ENCODE measurements at places on chromosomes 6 and 20.

DNA sequence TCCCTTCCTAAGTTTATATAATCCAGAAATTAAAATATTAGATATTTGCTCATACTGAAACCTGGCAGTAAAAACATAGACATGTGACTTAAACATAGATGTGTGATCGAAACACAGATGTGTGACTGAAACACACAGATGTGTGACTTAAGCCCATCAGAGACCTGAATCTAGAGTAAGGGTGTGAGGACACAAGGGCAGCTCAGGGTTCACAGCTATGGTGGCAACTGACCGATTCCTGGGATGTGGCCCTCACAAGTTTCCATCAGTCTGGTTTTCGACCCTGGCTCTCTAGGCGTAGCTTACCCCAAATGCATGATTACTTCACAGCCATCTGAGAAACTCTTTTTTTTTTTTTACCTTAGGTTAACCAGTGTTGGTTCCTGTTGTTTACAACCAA is 137.0 kb downstream of the NRN1 start:
- no peak for DNase-seq

GRCh38 chr6:48535582-48536009 is 424.6 kb upstream of the PTCHD4 start:
- peak; percentile 32 for DNase-seq

DNA sequence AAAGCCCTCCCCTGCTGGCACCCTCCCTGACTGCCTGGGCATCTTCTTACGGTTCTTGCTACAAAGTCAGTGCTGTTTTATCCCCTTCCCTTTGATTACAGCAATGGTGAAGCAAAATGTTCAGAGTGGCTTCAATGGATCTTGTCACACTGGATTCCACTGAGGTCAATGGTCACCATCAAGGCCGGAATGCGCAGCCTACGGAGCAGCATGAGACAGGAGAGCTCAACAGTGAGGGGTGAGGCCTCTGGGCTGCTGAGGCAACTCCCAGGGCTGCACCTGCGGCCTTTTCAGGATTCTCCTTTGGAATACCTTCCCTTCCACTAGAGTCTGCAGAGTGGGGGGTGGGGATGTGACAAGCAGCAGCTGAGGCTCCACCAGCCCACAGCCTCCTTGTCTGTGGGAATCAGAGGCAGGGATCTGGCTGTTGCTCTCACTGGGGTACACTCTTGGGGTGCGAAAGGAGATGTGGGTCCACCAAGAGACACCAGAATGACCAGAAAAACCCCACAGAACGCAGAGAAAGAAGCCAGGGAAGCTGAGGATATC is 40.4 kb upstream of the EMILIN3 start:
- no peak for DNase-seq

- DNase-seq = no peak
Measured at GRCh38 chr20:14197097-14197496, 140.3 kb downstream of the FLRT3 start.

DNA sequence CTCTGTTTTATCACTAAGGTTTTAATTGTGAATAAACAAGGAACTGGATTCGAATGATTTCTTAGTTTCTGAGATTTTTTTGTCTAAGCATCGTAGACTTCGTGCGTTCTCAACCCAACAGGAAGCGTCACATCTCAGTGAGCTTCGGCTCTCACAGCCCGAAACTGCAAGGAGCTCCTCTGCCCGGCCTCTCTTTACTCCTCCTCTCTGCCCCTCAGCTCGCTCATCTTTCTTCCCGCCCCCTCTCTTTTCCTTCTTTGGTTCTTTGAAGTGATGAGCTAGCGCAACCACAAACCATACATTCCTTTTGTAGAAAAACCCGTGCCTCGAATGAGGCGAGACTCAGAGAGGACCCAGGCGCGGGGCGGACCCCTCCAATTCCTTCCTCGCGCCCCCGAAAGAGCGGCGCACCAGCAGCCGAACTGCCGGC is 480 bp upstream of the NT5E start:
- DNase-seq = no peak

DNA sequence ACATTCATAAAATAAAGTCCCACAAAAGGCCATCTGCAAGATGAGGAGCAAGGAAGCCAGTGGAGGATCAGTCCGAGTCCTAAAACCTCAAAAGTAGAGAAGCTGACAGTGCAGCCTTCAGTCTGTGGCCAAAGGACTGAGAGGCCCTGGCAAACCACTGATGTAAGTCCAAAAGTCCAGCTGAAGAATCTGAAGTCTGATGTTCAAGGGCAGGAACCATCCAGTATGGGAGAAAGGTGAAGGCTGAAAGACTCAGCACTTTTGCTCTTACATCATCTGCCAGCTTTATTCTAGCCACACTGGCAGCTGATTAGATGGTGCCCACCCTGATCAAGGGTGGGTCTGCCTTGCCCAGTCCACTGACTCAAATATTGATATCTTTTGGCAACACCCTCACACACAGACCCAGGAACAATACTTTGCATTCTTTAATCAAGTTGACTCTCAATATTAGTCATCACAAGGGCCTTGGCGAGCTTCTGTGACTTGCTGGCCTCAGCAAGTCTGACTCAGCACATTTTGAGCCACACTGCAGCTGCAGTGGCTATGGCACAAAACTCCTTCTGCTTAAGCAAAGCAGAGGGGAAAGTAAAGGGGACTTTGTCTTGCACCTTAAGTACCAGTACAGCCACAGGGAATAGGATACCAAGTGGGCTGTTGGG is 1370.3 kb upstream of the CITED2 start:
- DNase-seq = no peak

DNA sequence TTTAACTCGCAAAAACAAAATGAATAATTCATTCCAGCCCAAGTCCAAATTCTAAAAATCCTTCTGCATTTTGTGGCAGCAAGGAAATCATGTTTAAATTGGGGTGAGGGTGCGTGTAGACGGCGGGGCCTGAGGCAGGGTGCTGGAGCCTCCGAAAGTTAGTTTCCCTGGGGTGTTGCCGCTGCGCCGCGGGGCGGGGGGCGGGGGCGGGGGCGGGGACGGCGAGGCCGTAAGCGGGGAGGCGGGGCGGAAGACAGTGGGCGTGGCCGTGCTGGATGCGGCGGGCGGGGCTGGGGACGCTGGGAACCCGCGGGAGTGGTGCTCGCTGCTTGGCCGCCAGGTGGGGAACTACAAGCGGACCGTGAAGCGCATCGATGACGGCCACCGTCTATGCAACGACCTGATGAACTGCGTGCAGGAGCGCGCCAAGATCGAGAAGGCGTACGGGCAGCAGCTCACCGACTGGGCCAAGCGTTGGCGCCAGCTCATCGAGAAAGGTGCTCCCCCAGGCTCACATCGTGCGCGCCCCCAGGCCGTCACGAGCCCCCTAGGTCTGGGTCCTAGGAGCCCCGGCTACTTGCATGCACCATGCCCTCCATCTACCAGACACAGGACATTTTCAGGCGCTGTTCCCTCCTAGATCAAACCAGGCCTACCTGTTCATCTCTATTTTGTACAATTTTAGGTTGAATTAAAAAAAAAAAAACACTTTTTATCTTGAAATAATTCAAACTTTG is 29.0 kb downstream of the SPDEF start:
- peak; percentile 90 for DNase-seq

DNA sequence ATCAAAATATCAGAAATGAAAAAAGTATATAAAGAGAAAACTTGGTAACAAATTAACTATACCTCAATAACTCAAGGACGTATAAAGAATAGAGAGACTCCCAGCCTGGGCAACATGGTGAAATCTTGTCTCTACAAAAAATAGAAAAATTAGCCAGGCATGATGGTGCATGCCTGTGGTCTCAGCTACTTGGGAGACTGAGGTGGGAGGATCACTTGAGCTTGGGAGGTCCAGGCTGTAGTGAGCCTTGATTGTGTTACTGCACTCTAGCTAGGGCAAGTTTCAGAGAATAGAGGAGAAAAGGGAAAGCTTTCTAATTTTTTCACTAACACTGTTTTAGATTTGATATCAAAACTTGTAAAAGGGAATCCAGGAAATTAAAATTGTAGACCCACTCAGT is 295.9 kb downstream of the GJA1 start:
- no peak for DNase-seq

DNA sequence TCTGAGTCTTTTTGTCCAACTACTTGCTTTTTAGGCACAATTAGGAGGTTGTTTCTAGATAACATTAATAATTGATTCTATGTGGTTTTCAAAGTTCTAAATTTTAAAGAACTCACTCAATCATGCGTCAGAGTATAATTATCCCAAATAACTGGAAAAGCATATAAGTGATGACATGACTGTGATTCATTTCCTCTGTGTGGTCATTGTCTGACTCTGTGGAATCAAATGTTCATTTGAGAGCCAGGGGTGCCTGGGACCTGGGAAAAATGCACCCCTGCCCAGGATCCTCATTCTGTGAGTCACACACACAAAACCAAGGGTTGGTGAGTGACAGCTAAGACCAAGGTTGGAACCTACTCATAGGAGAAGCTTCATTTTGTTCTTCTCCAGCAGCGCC is 127.1 kb upstream of the MLIP start:
- no peak for DNase-seq

DNA sequence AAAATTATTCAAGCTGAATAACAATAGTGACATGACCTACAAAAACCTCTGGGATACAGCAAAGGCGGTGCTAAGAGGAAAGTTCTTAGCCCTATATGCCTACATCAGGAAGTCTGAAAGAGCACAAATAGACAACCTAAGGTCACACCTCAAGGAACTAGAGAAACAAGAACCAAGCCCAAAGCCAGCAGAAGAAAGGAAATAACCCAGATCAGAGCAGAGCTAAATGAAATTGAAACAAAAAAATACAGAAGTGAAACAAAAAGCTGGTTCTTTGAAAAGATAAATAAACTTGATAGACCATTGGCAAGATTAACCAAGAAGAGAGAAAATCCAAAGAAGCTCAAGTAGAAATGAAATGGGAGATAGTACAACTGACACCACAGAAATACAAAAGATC is 47.6 kb upstream of the NOTCH4 start:
- DNase-seq = no peak

- no peak for DNase-seq
Measured at GRCh38 chr6:128606611-128607010, 86.2 kb upstream of the PTPRK start.

DNA sequence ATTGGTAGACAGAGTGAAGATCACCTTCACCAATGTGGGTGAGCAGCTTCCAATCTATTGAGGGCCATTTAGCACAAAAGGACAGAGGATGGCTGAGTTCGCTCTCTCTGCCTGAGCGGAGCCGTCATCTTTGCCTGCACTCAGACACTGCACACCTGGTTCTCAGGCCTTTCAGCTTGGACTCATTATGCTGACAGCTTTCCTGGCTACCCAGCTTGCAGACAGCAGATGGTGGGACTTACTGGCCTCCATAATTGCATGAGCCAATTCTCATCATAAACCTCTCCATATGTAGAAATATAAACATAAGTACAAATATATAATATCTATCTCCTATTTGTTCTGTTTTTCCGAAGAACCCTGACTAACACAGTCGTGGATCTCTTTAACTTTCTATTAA is 13.7 kb downstream of the TBXT start:
- no peak for DNase-seq

DNA sequence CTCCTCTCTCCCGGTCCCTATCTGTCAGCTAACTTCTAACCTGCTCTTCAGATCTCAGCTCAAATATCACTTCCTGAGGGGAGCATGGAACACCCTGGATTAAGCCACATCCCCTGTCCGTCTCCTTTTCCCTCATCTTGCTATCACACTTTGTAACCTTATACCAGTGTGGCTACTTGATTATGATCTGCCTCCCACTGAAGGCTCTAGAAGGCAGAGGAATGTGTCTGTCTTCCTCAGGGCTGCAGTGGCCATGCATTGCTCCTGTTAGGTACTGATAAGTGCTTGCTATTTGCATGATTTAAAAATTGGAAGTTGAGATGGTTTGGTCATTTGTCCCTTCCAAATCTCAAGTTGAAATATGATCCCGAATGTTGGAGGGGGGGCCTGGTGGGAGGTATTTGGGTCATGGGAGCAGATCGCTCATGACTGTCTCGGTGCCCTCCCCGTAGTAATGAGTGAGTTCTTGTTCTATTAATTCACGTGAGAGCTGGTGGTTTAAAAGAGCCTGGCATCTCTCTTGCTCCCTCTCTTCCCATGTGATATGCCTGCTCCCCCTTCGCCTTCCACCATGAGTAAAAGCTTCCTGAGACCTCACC is 71.4 kb downstream of the PLCB4 start:
- DNase-seq = no peak

DNA sequence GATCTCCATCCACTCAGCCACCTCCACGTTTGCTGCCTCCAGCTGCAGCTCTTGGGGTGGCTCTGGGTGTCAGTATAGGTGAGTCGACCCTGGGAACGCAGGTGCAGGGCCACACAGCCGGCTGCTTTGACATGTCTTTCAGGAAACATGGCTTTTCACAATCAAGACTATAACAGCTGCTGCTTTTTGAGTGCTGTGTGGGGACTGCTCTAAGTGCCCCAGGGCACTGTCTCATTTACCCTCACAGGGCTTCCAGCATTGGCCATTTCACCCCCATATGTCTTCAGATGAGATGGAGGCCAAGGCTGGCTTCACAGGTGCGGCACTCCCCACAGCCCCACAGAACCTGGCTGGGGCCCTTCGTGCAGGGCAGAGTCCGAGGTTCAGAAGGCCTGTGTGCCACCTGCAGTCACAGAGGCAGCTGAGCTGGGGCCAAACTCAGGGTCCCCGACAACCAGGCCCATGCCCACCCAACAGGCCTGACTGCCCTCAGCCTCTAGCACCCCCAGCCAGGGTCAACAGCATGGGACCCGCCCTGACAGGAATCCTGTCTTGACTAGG is 14.9 kb upstream of the CST7 start:
- no peak for DNase-seq

GRCh38 chr6:16277101-16277981 is 39.0 kb downstream of the GMPR start:
- peak; percentile 28 for DNase-seq

- no peak for DNase-seq
Measured at GRCh38 chr20:4973330-4974097, 27.8 kb downstream of the SLC23A2 start.

DNA sequence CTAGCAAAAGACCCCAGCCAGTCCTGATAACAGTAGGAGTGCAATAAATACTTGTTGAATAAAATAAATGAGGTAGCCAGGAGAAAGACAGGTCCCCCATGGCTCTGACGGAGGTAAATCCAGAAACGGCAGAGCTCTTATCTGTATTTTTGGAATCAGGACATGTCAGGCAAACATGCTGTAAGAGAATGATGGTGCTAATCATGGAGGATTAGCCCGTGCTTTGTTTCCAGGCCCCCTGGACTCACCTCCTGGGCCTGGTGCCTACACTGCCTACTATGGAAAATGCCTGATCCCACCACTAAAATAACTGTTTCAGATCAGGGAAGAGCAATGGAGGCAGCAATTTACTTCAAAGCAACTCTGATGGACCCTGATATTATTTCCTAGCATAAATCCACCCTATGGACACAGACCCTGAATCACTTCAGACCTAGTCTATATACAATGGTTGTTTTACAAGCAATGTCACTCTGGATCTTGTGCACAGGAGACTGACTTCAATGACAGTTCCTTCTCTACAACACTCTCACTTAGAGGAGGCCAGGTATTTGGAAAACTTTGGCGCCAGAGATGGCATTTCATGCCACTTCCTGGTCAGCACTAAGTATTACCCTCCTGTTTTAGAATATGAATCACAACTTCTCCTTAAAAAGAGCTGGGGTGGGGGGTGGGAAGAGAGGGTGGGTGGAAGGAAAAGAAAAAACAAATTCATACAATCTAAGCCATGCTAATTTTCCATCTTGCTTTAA is 6.4 kb downstream of the MRPL14 start:
- DNase-seq = no peak

- no peak for DNase-seq
Measured at GRCh38 chr6:78835817-78836216, 31.5 kb upstream of the IRAK1BP1 start.

Data from NCI-H146 (cell line).